CD8-positive, alpha-beta memory T cell (primary cell): ENCODE measurements at places on chromosomes 3 and 15. TPM values are rescaled to one million over a fixed set of nuclear protein-coding genes. Genes with fewer than 3 reads are reported as not detected.

Gene COMMD4
- total RNA-seq = 110 TPM

Gene GPR15
- total RNA-seq = 15.6 TPM

DNA sequence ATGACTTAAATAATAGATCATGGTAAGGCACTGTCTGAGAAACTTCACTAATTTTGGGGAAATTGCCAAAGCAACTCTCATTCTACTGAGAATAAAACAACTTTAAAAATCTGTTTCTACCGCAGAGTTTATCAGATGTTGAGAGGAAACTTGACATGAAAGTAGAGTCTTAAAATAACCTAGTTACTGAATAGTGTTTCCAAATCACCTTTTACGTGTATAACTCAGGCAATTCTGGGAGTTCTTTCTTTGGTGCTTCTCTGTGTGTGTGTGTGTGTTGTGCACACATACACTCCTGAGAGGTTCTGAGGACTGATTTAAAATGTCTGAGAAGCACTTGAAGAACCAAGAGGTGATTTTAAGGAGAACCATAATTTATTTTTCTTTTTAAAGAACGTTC lies 236.6 kb downstream of the SV2B start:
- no peak overlapping the region for H3K4me3 ChIP-seq
- DNase-seq = no peak
- no peaks in the 10 kb centered on the region for H3K36me3 ChIP-seq
- H3K27ac ChIP-seq = no peak overlapping the region
- peaks cover 22% of the 10 kb centered on the region for H3K4me1 ChIP-seq

DNA sequence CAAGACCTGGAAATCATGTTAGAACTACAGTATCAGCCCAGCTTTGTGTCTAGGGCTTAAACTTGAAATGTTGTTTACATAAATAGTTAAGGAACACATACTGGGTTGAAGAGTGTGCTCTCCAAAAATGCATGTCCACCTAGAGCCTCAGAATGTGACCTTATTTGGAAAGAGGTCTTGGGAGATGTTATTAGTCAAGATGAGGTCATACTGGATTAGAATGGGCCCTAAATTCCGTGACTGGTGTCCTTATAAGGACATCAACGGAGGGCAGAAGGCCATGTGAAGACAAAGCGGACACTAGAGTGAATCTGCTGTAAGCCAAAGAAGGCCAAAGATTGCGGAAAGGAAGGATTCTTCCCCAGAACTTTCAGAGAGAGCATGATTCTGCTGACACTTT lies 759.2 kb upstream of the CFAP20DC start:
- no peaks in the 10 kb centered on the region for H3K27me3 ChIP-seq
- H3K27ac ChIP-seq = no peak overlapping the region
- H3K36me3 ChIP-seq = no peaks in the 10 kb centered on the region
- H3K4me1 ChIP-seq = no peaks in the 10 kb centered on the region
- no peak for DNase-seq

DNA sequence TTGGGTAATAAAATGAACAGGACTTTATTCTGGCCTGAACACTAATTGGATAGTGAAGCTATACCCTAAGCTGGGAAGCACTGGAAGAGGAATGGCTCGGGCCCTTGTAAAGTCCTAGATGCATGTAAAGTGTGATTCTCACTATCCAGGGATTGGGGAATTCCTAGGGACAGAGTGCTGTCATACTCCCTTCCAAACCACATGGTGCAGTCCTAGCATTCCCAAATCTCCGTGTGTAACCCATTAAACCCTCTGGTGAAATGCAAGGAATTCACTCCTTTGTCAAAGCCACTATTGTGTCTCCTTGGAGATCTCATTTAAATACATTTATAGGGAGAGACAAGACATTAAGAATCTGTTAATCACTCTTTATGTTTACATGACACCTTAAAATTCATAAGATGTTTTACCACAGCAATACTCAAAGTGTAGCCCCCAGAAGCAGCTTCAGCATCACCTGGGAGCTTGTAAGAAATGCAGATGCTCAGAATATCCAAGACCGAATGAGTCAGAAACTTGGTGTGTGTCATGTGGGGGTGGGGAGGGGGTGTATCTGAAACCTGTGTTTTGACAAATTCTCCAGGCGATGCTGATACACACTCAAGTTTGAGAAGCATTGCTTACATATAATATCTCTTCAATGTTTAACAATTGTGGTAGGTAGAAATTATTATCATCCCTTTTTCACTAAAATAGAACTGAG lies 121.8 kb upstream of the NPHP3 start:
- no peaks in the 10 kb centered on the region for H3K27me3 ChIP-seq
- H3K4me3 ChIP-seq = no peak overlapping the region
- DNase-seq = no peak
- no peaks in the 10 kb centered on the region for H3K36me3 ChIP-seq
- no peak overlapping the region for H3K27ac ChIP-seq
- no peaks in the 10 kb centered on the region for H3K4me1 ChIP-seq

DNA sequence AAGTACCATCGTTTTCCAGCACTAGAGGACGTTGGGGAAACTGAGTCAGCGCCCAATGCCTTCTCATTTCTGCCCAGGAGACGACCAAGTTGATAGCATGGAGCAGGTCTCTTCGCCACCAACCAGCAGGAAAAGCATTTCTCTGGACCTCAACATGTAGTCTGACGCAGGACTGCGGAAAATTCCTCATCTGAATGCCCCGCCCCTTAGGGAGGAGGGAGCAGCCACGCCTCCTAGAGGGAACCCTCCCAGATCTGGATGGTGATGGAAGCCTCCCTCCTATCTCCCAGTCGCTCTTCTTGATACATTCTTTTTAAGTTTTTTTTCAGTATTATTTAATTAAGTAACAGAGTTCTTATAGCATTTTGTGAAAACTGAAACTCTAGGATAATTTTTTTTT lies 17.4 kb upstream of the MINDY4B start:
- no peak for DNase-seq
- no peaks in the 10 kb centered on the region for H3K4me1 ChIP-seq
- H3K36me3 ChIP-seq = no peaks in the 10 kb centered on the region
- no peak overlapping the region for H3K4me3 ChIP-seq
